Spinal cord (tissue), 10 donors: ENCODE measurements at places on chromosomes 12 and 14.

- no peak for DNase-seq
Observed at GRCh38 chr12:18296201-18296908, 35.0 kb downstream of the PIK3C2G start.

DNA sequence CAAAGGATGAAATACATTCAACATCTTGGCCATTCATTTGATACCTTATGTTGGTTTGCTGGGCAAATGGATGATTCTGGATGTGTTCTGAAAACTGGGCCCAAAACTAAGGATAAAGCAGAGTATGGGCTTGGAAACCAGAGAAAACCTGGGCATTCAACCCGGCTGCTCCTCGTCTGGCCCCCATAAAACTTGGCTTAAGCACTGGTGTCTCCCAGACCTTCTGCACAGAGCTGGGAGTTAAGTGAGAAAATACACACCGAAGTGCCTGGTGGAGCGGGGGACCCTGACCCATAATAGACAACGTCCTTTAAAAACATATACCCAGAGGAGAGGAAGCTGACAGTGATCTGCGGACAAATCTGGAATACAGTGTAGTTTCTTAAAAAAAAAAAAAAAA is 112.5 kb downstream of the FOXN3 start:
- DNase-seq = no peak

GRCh38 chr12:108812324-108812723 is 45.1 kb downstream of the SSH1 start:
- no peak for DNase-seq

DNA sequence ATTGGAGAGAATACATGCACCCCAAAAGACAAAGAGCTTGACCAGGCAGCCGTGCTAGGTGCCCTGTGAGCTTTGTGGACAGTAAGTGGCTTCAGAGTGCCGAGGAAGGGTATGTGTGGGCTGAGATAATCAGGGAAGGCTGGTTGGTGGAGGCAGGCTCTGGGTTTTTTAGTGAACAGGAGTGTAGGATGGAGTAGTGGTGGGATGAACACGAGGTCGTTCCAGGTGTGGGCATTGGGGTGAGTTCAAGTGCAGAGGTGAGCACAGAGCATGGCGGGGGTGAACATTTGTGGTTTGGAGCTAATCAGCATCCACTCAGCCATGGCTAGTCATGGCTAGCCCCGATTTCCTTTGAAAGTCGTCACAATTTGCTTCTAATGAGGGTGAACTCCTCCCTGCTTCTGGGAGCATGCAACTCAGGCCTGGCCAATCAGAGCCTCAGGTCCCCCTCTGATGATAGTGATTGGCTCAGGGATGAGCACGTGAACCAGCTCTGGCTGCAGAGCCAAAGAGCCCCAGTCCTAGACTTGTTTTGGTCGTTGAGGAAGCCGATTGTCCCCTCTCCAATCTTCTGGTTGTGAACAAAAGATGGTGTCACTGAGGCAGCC is 40.7 kb upstream of the TCL1B start:
- no peak for DNase-seq

DNA sequence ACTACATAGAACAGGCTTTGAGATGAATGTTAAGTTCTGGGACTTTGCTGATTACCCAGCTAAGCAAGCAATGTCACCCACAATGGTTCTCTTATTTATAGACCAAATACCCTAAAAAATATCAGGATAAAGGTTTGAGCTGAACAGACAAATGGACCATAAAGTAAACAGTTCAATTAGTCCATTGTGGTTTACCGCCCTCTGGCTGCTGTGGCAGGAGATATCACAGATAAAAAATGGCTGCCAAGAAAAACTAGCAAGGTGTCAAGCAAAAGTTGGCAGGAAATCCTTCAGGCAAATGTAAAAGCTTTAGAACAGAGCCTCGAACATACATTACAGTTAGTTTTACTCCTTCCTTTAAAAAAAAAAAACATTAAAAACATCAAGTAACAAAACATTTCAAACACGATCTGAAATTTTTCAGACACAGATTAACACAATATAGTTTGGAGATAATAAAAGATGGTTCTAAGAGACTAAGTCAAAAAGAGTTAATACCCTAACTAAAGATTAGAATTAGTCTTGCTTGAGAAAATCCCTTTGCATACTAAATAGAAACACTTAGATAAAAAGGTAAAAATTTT is 41.3 kb downstream of the MED13L start:
- DNase-seq = no peak

GRCh38 chr14:26729851-26730250 is 132.0 kb upstream of the NOVA1 start:
- no peak for DNase-seq

DNA sequence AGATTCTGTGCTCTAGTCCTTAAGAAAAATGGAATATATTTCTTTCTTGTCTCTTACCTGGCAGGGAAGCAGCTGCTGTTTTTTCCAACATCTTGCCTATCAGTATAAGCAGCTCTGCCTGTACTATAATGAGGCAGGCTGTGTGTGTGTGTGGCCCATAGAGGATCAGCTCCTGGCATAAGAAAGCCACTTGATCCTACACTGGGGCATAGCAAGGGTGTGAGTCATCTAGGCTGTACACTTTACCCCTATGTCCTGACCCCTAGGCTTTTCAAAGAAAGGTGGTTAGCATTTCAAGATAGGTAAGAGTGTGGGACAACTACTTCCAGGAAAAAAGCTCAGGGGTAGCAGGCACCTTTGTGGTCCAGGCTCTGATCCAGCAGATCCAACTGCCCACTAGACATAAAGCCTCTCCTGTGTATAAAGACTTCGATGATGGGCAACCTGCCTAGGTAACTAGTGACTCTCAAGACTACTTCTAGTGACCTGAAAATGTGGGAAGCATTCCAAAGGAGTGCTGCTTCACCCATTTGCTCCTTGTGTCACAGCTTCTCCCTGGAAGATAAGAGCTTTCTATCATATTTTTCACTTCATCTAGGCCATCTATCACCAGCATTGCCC is 4.9 kb upstream of the SENP1 start:
- DNase-seq = no peak

GRCh38 chr12:104365921-104366410 is 62.4 kb downstream of the EID3 start:
- DNase-seq = no peak

DNA sequence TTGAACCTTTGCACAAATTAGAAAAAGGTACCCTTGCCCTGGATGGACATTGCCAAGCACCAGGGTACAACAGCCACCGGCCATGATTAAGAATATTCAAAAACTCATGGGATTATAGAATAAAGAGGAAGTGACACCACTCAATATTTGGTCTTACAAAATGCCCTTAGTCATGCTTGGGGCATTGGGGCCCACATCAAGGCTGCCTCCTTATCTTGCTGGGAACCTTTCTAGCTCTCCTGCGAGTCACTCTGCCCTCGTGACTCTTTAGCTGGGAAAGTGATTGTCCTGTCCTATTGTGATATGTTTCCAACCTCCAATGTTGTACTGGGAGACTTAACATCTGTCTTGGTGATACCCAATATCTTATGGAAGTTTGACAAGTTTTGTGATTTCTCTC is 57.8 kb downstream of the GTF2A1 start:
- DNase-seq = no peak

- no peak for DNase-seq
Observed at GRCh38 chr14:73287071-73287470, 49.8 kb downstream of the PAPLN start.

- DNase-seq = no peak
Observed at GRCh38 chr12:81329085-81329484, 251.2 kb downstream of the ACSS3 start.

- DNase-seq = no peak
Observed at GRCh38 chr14:95497561-95498011, 18.9 kb downstream of the SYNE3 start.

- no peak for DNase-seq
Observed at GRCh38 chr12:100356644-100357223, at the start of gene SLC17A8. TSS of gene SLC17A8 (plus strand) at chr12:100357074. CDS start at chr12:100357392, 318 bp downstream.

- no peak for DNase-seq
Observed at GRCh38 chr14:69387311-69387710, 10.8 kb downstream of the ERH start.

- no peak for DNase-seq
Observed at GRCh38 chr14:95260537-95261361, 59.0 kb downstream of the CLMN start.

- DNase-seq = peak; percentile 44
Observed at GRCh38 chr12:91361864-91362263, 179.2 kb upstream of the DCN start.

DNA sequence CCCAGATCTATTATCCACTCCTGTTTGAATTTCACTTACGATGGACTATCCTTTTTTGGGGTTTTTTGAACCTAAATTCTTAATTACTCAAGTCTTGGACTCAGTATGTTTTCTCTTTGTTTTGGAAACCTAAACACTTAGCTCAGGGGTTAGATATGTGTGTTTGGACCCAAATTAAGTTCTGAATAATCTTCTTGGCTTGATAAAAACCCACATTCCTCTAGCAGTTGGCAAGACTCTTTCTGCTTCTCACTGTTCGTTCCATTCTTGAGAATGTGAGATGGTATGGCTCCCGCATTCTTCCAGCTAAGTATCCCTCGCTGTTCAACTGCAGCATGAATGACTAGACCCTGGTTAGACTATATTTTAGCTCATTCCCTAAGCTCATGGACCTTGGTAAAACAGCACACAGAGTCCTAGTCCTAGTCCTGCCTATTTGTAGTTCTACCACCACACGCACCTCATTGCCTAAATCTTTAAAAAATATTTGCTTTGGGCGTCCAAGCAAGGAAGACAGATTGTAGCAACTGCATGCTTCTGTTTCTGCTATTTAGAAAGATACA is 860.0 kb downstream of the RPS29 start:
- DNase-seq = no peak

DNA sequence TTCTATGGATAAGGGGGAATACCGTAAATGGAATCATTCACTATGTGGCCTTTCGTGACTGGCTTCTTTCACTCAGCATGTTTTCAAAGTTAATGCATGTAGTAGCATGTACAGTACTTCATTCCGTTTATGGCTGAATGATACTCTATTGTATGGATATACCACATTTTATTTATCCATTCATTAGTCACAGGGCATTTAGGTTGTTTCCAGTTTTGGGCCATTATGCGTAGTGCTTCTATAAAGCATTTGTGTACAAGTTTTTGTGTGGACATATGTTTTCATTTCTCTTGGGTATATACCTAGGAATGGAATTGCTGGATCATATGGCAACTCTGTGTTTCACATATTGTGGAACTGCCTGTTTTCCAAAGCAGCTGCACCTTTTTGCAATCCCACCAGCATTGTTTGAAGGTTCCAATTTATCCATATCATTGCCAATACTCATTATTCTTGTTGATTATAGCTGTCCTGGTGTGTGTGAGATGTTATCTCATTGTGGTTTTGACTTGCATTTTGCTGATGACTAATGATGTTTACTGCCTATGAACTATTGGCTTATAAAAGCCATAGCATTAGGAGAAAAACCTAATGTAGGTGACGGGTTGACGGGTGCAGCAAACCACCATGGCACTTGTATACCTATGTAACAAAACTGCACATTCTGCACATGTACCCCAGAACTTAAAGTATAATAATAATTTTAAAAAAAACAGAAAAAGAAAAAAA is 45.5 kb downstream of the ATF7IP start:
- no peak for DNase-seq

DNA sequence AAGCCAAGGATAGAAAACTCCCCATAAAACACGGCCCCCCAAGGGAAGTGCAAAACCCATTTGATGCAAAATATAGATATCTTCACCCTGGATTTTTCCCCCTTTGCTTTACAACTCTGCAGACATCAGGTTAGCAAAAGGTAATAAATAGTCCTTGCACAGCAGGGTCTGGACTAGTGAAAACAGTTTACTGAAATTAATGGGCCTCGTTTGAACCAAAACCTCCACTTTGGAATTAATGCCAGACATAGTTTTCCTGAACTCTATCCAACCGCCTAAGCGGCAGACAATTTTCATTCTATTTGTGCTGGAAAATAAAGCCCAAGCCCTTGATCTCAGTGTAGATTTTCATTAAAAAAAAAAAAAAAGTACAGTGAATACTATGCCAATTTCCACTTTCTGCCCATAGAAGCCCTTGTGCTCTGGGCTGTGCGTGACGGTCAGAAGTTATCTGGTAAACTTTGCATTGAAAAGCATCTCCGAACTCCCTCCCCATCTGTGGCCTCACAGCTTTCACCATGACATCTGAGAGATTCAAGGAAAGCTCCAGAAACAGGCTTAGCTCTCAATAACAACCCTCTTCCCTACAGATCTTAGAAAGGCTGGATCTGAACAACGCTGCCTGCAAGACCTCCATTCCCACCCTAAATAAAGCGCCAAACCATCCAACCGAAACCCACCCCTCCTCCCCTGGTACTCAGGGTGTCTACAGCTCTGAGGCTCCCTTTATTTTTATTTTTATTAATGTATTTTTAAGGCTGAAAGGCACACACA is 11.0 kb upstream of the IRF2BPL start:
- DNase-seq = peak; percentile 70

DNA sequence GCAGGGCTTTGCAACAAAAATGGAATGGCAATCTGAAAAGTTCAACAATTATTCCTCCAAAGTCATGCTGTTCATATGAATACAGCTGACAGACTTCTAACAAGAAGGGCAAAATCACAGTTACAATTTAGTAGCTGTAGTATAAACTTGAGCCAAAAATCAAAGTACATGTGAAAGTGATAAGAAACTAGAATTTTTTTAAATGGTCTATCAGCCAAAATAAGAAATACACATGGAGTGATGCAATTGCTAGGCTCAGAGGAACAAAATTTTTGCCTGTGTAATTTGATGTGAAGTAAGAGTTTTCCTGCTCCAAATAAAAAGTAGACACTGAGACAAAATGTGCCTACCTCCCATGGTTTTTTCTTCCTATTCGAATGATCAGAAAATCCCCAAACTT is 167.7 kb upstream of the CDKN3 start:
- DNase-seq = no peak

DNA sequence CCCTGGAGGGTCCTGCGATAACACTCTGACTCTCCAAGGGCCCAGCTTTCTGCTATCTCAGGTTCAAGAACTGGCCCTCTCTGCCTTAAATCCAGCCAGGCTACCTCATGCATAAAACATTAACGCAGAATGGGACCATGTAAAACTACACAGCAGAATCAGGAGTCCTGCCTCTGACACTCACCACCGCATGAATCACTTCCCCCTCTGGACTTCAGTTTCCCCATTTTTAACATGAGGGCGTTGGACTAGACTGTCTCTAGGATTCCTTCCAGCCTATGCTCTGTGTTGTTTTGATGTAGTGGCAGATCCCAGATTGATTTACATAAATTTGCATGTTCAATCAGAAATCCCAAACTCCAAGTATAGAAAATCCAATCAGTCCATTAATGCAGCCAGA is 3.3 kb downstream of the NCKAP5L start:
- no peak for DNase-seq

- no peak for DNase-seq
Observed at GRCh38 chr12:11943919-11944700, 126.6 kb upstream of the BCL2L14 start.
